ENCODE measurements at places on chromosomes 1 and 21. TPM values are rescaled to one million over a fixed set of nuclear protein-coding genes. Genes with fewer than 3 reads are reported as not detected.

Gene ST6GALNAC3
- total RNA-seq = 44.9 TPM

Gene GDAP2
- total RNA-seq = 19.9 TPM

Gene CHRM3
- total RNA-seq = 2.6 TPM

Gene SOD1
- total RNA-seq = 236 TPM

DNA sequence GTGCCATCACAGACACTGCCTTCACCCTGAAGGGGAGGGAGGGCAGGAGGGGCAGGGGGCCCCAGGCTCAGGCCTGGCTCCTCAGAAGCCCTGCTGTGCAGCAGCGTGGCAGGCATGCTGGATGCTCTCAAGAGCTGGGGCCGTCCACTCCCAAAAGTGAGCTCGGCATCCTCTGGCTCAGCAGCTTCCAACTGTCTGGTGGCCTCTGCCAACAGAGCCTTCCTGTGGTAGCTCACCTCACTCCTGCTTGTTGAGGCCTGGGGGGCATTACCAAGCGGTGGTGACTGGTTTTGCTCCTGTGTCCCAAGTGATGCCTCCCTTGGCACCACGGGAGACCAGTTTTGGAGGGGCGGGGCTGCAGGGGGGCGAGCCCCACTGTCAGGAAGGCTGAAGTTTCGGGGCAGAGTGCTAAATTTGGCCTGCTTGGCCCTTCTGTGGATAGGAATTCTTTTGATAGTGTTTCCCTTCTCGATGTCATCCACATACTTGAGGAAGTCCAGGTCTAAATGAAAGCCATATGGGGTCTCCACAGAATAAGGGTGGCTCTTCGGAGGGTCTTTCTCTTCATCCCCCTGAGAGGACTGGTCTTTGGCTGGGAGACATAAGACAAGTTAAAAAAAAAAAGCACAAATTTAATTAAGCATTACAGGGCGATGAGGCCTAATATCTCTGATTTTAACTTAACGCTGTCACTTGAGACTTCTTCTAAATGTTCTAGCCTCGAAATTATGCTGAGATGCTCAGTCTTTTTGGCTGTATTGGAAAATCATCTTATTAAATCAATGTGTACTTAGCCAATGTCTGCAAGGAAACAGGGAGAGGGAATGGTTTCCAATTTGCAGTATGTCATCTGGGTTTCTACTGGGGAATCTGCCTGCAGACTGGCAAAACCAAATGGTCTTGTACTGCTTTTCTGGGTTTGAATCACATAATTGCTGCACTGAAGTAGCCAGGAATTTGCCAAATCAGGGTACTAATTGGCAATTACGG, 44.4 kb downstream of the KANK4 start:
- DNase-seq = no peak

- DNase-seq = no peak
These were observed 194.0 kb upstream of the POU3F1 start for GRCh38 chr1:38240618-38241017.

GRCh38 chr1:221397606-221398005, 344.3 kb downstream of the DUSP10 start:
- DNase-seq = no peak

- DNase-seq = no peak
These were observed 50.0 kb upstream of the POGK start for GRCh38 chr1:166789286-166789685.

- DNase-seq = no peak
These were observed 553.6 kb downstream of the PTPRU start for GRCh38 chr1:29789910-29790247.

- peak; percentile 91 for DNase-seq
These were observed 82.2 kb upstream of the BMP8A start for GRCh38 chr1:39409055-39409816.

DNA sequence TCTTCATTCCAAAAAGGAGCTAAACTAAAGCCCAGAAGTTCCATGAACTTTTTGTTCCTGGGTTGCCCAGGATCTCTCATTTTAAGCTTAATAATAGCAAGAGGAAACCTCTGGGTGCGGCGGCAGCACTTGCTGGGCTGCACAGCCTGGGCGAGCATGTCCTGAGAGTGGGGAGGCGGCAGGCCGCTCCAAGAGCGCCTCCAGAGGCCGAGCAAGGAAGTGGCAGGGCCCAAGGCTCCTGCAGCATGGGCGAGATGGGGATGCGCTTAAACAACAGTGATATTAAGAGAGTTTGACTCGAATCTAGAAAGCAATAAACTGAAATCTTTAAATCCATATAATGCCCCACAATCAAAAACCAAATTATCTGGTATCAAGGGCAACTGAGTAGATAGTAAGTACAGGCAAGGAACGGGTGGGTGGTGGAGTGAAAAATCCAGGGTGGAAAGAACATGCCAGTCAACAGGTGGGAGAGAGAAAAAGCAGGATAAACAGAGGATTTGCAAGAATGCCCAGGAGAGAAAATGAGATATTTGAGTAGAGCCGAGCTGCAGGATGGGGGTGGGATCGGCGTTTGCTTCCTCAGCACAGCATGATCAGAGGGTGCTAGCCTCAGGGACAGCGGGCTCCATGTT, 14.1 kb upstream of the TNR start:
- DNase-seq = peak; percentile 54

- no peak for DNase-seq
These were observed 32.6 kb downstream of the LRP8 start for GRCh38 chr1:53295295-53295694.

DNA sequence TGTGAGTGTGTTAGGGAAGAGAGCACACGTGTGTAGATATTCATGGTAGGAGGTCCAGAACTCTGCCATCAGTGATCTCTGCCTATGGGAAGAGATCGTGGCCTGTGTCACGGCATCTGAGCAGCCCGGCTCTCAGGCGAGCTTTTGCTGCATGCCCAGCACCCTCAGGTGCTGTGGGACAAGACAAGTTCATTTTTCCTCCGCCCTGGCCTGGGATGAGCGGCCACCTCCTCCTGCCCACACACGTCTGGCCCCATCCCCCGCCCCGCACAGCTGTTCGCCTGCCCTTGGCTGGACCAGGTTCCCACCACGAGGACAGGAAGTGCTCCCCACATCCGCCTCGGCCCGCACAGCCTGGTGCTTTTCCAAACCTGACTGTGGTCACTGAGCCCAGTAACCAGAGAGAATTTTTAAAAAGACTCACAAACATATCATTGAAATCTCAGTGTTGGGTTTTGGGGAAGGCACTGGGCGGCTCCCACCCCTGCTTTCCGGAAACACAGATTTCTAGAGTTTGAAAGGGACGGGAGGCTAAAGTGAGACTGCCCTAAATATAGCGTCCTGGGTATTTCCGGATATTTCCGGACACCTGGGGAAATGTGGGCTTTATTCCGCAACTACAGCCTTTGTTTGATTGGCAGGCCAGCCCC, 18.0 kb downstream of the BMP8A start:
- DNase-seq = peak; percentile 58
